ENCODE measurements at places on chromosomes 11 and 22.

DNA sequence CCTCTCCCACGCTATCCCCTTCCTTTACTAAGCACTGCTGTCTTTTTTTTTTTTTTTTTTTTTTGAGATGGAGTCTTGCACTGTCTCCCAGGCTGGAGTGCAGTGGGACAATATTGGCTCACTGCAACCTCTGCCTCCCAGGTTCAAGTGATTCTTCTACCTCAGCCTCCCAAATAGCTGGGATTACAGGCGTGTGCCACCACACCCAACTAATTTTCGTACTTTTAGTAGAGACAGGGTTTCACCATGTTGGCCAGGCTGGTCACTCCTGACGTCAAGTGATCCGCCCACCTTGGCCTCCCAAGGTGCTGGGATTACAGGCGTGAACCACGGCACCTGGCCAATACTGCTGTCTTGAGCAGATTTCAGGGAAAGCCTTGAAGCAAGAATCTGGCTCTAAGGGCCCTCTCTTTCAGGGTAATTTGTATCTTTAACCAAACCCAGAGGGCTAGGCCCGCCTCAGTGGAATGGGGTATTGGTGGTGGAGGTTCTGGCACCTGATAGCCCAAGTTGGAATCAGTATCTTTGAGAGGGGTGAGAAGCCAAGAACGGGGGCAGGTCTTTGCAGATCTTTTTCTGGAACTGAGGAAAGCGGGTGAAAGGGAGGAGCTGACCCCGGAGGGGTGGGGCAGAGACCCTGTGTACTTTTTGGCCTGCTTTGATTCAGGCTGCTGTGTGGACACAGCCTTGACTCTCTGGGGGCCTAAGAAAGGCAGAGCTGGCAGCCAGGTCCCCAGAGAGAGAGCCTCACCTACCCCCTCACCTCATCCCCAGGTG is 37.0 kb downstream of the TRIOBP start:
- DNase-seq, result no peak

- no peak for DNase-seq
These were observed 14.9 kb upstream of the FXYD6 start for GRCh38 chr11:117891362-117891761.

GRCh38 chr11:62147545-62147944 is 23.7 kb downstream of the INCENP start:
- no peak for DNase-seq

GRCh38 chr11:125358254-125358840 is 137.7 kb downstream of the FEZ1 start:
- peak; percentile 32 for DNase-seq

- DNase-seq, result peak; percentile 67
These were observed 38.8 kb downstream of the NUMA1 start for GRCh38 chr11:72041364-72042063.

GRCh38 chr22:44691796-44692661 is 10.0 kb upstream of the PRR5 start:
- no peak for DNase-seq

- DNase-seq, result no peak
These were observed 420.9 kb downstream of the TENM4 start for GRCh38 chr11:79019975-79020374.

DNA sequence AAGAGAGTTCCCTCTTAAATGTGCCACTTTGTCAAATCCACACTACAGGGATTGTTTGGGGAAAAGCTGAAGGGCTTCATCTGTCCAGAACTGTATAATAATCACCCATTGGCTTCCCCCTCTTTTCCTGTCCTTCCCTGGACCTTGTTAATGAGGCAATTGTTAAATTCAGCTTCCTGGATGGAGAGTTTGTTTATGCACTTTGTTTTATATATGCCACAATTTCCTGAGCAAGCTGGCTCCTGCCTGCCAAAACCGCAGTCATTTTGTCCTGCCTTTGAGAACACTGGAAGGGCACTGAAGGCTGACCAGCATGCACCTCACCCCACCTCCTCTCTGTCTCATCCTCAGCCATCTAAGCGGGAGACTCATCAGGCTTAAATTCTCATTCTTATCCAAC is 86.2 kb downstream of the MSANTD4 start:
- peak; percentile 26 for DNase-seq

DNA sequence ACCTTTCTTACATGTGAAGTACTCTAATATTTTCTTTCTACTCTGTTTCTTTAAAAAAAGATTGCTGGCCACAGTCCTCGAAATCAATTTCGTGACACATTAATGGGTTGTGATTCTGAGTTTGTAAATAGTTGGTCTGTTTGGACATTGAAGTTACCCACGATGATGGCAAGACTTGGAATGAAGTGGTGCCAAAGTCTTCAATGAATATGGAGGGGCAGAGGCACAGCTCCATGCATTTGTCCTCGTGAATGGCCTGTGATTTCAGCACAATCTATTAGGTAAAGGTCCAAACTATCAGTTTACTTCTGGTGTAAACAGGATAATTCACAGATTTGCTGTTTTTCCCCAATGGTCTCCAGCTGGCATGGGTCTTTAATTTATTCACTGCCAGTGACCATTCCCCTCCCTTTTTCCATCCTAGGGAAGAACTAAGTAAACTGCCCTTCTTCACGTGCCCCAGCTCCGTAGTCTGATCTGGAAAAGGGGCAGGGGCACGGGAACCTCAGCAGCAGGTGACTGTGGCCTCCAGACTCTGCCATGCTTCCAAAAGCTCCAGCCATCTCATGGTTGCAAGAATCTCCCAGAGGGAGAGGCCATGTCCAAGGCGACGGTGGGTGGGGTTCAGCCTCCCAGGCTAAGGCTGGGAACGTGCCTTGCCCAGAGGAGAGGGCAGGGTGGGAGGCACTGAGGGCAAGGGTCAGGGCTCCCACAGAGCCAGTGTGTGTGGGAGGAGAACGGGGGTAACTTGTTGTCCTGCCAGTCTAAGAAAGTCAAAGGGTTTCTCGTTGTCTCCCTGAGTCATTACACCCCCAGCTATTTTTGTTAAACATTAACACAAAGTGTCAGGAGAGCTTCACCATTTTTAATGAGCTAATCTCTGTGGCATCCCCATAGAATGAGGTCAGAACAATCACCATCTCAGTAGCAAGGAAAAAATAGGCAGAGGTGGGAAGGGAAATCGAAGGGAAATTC is 16.9 kb upstream of the PEX26 start:
- DNase-seq, result peak; percentile 63

DNA sequence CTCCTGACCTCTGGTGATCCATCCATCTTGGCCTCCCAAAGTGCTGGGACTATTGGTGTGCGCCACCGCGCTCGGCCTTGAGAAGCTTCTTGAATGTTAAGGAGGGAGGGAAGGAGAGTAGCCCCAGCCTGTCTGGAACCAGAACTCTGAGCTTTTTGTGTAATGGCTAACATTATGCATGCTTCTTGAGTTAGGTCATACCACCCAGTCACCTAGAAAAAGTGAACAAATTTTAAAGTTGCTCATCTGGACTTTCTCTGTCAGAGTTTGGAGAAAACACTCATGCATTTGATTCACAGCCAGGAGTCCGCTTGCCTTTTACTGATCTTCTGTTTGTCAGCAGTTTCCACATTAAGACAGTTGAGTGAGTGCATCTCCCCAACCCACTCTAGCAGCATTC is 82.1 kb downstream of the PPP6R3 start:
- DNase-seq, result peak; percentile 94

DNA sequence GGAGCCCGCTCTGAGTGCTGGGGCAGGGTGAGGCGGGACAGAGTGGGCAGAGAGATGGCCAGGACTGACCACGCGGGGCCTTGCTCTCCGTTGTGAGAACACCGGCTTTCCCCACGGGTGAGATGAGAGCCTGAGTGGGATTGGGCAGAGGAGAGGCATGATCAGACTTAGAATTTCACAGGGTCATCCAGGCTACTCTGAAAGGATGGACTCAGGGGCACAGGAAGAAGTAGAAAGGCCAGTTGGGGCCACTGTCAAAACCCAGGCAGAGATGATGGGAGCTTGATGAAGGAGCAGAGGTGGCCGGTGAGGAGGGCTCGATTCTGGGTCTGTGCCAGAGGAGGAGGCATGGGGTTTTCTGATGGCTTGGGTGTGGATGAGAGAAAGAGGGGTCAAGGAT is 63.8 kb upstream of the NUP50 start:
- no peak for DNase-seq

DNA sequence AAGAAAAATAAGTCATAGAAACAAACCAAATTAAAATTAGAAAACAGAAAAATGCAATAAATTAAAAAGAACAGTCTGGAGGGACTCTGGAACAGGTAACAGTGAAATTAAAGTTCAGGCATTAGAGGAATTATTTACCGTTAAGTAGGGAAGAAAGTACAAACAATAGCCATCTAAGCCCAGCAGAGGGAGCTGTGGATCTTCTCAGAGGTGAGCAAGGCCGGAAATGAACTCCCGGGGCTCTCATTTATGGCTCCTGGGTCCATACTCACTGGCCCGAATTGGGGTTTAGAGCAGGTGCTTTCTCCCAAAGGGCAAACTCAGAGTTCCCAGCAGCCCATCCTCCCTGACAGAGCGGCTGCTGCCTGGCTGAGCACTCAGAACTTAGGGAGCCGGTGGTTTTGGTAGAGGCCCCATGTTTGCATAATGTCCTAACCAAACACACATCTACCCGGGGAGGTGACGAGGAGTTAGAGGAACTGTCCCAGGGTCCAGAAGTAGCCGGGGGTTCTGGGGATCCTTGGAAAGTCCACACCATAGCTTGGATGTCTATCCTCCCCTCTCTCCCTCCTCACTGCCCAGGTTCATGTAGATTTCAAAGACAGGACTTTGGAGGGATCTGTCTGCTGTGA is 87.8 kb upstream of the VPREB1 start:
- peak; percentile 83 for DNase-seq

DNA sequence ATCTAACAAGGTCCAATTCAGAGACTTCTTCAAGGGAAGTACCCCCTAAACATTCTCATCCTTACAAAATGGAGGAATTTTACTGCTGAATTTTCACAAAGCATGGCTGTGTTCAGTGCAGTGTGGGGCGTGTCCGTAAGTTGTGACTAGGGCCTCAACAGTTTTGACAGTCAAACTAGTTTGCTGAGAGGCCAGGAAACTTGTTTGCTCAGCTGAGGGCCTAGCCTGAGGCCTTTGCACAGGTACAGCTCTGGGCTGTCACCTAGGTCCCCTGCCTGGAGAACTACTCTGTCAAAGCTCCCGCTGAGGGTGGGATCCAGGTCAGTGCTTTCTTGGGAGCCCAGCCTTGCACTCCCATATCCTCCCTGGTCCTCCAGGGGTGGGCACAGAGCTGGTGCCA is 27.9 kb downstream of the TCP11L1 start:
- DNase-seq, result no peak

DNA sequence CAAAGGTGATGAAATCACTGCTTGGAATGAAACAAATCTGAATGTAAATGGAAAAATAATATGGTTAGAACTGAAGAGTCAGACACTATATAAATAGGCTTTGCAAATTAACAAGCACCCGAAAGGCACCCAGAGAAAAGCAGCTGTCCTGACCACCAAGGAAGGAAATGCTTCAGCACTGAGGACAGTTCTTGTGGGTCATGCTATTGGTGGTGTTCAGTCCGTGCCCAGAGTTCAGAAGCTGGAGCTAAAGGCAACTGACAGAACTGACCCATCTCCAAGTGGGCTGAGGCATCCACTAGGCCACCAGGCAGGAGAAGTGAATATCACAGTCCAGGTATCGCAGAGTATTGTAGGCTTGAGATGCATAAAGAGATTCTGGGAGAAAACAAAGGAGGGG is 208.9 kb downstream of the OPCML start:
- DNase-seq, result no peak

- DNase-seq, result no peak
These were observed 15.1 kb downstream of the ADM start for GRCh38 chr11:10319702-10320558.

- peak; percentile 35 for DNase-seq
These were observed 21.9 kb downstream of the SBF2 start for GRCh38 chr11:10272132-10272531.

DNA sequence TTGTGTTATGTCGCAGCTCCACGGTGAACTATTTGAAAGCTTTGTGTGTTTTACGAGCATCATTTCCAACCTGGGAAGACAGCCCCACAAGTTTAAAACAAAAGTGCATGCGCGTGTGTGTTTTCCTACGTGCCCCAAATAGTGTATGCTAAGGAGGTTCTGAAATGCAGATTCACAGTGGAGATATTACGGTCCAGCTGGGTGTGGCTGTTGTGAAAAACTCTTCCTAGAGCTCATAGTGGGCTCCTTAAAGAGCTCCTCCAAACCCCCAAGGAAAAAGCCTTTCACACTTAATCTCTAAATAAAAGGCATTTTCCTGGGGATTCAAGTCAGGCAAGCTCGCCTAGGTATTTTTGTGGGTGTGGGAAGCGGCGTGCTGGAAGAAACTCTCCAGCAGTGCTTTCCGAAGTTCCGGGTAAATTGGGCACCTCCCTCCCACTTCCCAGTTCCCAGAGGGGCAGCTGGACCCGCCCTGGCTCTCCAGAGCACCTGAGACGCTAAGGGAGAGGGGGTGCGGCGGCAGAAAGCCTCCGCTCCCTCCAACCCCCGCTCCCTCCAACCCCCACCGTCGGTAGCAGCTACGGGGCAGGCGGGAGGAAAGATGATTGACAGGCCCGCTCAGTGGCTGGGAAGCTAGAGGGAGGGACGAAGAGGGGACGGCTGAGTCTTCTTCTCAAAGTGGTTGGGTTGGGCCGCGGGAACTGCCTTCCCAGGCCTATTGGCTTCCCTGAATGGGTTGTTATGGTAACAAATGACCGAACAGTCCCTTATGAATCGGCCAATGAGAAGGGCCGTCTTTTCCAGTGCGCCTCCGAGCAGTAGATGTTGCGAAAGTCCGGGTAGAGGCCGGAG is 561 bp upstream of the PCF11 start:
- no peak for DNase-seq

DNA sequence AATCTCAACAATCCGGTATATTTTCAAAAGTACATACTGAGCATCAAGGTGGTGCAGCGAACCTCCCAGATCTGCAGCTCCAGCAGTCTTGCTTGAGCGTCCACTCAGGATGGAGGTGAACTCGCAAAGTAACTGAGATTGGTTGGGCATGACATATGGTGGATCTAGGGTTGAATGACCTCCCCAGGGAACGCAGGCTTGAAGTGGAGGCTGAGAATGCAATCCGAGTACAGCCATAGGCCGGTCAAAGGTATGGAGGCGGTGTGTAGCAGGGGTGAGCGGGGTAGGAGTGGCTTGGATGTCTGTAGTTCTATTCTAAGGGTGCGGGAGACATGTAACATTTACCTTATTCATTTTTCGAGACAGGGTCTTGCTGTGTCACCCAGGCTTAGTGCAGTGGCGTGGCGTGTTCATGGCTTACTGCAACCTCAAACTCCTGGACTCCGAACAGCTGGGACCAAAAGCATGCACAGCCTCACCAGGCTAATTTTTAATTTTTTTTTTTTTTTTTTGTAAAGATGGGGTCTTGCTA is 631 bp upstream of the C22orf39 start:
- DNase-seq, result peak; percentile 83

DNA sequence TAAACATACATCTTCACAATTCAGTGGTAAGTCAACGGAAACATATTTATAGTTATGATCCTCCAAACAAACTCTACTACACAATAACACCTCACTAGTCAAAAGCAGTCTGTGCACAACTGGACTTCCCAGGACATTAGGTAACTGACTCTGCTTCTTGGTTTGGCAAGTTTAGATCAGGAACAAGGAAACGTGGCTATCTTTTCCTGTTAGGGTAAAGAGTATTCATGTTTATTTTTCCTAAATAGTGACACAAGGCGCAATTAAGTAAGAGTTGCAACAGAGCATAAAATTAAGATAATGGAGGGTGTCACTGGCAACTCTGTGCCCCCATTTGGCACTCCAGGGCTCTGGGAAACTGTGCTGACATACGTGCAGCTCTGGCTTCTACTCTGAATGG is 70.2 kb upstream of the TP53AIP1 start:
- no peak for DNase-seq

GRCh38 chr11:131481303-131481702 is 110.9 kb downstream of the NTM start:
- DNase-seq, result peak; percentile 34

All from cardiac fibroblast (primary cell).